ENCODE measurements at places on chromosomes 13 and 19. TPM values are rescaled to one million over a fixed set of nuclear protein-coding genes. Genes with fewer than 3 reads are reported as not detected.
A peak's percentile ranks its signal among the peaks of the same experiment; 100 is the strongest.

GRCh38 chr19:18972301-18972811 is 31.3 kb upstream of the HOMER3 start:
- DNase-seq: no peak

METTL21C gene
- not detected for total RNA-seq

GRCh38 chr13:111161601-111162600 is 46.8 kb downstream of the ARHGEF7 start:
- DNase-seq: no peak

GRCh38 chr13:54950546-54950945 is 1921.9 kb downstream of the OLFM4 start:
- DNase-seq: no peak

GRCh38 chr13:25902891-25903341 is 148.9 kb downstream of the SHISA2 start:
- DNase-seq: no peak

DNA sequence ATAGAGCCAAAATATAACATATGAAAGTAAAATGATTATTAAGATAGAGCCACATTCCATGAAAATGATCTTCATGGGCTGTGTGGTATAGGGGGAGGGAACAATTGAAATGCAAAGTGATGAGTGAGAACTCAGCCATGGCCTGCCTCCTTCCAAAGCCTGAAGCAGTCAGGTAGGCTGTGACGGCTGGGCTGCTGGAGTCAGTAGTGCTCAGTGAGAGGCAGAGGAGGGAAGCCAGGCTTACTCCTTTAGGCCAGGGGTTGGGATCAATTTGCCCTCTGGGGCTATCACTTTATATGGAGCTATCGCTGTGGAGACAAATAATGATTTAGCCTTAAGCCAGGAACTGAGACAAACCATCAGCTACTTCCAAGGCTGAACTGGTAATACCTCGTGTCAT is 654.9 kb downstream of the FGF9 start:
- no peak for DNase-seq

- DNase-seq: peak; percentile 100
Observed at GRCh38 chr19:18522124-18522861, 423 bp upstream of the ELL start.

SHISA7 gene
- not detected for total RNA-seq

DNA sequence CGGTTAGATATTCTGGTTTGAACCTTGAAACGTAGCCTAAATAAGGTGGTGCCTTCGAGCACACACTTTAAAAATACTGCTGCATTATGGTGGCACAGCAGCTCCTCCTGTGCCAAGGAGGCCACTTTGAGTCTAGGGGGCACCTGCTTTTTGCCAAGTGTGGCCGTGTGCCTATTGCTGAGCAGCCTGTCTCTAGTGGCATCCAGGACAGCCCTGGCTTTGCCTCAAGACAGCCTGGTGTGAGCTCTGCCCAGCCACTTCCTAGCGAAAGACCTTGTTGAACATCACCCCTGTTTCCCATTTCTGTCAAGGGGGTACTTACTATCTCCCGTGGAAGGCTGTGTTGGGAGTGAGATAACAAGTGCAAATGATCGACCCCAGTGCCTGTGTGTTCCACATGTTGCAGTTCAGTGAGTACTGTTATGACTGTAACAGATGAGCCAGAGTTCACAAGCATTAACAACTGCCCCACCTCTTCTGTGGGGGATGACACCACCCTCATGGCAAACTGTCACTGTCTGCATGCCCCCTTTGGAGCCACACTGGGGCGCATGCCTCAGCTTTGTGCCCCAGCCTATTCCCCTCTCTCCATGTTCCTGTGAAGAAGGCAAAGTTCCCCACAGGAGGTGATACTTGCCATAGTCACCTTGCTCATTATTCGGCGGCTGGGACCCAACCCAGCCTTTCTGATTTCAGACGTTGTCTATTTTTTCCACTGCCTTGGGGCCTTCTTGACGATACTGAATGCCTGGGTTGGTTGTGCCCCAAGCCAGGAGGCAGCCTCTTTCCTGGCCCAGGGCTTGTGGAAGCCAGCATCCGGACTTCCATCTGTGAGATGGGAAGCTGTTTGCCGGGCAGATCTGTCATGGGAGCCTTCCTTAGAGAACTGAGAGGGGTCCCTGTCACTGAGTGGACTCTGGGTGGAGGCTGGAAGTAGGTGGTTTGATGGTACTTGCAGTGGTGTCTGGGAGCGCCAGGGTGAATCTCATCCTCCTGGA is 5.4 kb downstream of the GATAD2A start:
- no peak for DNase-seq

- no peak for DNase-seq
Observed at GRCh38 chr13:35695448-35695770, 218.9 kb upstream of the MAB21L1 start.

DNA sequence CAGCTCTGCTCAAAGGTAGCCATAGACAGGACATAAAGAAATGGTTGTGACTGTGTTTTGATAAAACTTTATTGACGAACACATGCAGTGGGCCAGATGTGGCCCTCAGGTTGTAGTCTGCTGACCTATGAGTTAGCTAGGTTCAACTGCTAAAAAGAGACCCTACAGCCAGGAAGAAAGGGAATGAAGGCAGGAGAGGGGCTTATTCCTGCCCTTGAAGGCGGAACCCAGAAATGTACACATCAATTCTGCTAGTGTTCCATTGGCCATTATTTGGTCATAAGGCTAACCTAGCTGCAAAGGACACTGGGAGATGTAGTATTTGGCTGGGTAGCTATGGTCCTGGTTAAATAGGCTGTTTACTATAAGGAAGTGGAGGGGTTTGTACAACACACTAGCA is 18.0 kb downstream of the APBA3 start:
- DNase-seq: no peak

DNA sequence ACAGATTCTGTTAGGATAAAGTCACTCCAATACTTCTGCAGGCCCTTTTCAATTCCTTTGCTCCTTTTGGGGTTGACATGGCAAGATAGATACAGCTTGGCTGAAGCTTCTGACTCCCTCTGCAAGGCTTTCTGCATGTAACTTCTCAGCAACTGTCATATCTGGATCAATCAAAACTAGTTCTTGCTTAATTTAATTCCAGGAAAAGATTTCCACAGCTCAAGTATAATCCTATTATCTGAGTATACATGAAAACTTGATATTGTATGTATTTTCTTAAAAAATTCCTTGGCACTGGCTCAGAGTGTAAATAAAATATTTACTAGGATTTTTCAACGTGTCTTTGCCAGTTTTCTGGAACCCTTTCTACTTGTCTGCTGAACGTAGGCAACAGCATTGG is 109.6 kb downstream of the STARD13 start:
- no peak for DNase-seq

DNA sequence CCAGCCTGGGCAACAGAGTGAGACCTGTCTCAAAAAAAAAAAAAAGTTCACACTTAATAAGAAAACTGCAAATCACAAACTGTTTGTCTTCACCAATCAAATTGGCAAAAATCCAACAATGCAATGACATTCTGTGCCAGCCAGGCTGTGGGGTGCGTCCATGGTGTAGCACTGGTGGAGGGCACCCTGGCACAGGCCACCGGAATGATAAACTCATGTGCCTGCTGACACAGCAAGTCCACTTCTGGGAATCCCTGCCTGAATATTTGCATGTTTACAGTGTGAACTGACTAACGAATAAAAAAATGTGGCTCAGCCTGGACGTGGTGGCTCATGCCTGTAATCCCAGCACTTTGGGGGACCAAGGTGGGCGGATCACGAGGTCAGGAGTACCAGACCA is 1.6 kb upstream of the LRRC25 start:
- DNase-seq: peak; percentile 49

GRCh38 chr13:25192052-25192451 is 20.0 kb upstream of the AMER2 start:
- DNase-seq: no peak

DNA sequence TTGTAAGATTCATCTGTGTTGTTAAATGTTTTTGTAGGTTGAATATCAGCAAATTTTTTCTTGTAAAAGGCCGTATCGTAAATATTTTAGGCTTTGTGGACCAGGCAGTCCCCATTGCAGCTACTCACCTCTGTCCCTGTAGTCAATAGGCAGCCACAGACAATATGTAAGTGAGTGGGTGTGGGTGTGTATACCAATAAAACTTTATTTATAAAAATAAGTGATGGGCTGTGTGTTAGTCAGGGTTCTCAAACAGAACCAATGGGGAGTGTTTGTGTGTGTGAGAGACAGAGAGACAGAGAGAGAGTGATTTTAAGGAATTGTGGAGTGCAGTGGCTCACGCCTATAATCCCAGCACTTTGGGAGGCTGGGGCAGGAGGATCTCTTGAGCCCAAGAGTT is 37.6 kb upstream of the NFIC start:
- DNase-seq: no peak

- no peak for DNase-seq
Observed at GRCh38 chr19:1634242-1634937, 18.0 kb downstream of the TCF3 start.

- no peak for DNase-seq
Observed at GRCh38 chr13:28349371-28349770, 145.6 kb downstream of the FLT1 start.

ZBTB32 gene
- not detected for total RNA-seq

ZNF229 gene
- 5.6 TPM for total RNA-seq

DNA sequence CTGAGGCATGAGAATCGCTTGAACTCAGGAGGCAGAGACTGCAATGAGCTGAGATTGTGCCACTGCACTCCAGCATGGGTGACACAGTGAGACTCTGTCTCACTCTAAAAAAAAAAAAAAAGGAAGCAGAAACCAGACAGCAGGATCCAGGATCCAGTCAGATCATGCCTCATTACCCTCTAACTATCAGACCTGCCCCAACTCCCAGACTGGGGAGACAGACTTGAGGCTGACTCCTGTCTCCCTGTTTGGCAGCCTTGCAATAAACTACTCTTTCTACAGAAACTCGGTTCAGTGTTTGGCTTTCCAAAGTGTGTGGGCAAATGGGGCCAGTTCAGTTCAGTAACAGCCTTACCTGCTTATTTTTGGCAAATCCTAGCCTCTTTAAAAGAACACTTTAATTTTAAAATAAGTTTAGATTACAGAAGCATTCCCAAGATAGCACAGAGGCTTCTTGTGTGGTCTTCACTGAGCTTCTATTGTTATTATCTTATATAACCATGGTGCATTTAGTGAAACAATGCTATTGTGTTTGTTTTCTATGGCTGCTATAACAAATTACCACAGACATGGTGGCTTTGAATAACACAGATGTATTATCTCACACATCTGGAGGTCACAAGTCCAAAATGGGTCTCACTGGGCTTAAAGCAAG is 18.5 kb downstream of the RASL11A start:
- no peak for DNase-seq

DNA sequence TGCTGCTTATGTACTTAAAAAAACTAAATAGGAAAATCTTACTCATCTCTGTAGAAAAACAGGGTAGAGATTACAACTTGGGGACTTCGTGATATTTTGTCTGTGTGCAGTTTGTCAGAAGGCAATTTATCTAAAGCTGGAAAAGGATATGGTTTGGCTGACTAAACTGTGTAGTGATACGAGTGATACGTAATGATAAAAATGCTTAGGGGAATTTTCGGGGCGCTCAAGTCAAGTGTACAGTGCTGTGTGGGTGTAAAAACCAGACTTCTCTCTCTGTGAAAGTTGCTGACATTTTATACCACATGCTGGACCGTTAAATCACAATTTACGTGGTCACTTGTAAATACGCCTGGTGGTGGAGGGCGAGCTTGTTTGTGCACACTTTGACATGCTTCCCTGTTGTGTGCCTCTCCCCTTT is 221.7 kb downstream of the KCNRG start:
- DNase-seq: no peak

ATP1A3 gene
- total RNA-seq: 274 TPM

SETDB2 gene
- total RNA-seq: 12.8 TPM

TMEM59L gene
- 3.3 TPM for total RNA-seq

GPATCH1 gene
- 4.2 TPM for total RNA-seq

- DNase-seq: no peak
Observed at GRCh38 chr13:112752711-112753541, 63.1 kb downstream of the ATP11A start.

DNA sequence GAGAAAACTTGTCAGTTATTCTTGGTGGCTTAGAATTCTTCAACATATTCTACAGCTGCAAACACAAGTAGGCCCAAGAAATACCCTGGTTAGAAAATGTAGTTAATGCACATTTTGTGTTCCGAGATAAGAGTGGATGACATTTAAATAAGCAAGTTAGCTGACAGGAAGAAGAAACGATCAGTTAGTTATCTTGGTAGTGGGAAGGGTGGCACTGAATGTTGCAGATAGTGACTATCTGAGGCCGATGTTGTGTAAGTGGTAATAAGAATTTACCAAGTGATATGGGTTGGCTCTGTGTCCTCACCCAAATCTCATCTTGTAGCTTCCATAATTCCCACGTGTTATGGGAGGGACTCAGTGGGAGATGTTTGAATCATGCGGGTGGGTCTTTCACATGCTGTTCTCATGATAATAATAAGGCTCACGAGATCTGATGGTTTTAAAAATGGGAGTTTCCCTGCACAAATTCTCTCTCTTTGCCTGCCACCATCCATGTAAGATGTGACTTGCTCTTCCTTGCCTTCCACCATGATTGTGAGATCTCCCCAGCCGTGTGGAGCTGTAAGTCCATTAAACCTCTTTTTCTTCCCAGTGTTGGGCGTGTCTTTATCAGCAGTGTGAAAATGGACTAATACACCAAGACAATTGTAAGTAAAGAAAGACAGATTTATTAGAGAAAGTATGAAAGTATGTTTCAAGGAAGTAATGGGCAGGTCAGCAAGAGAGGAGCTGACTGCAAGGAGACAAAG is 10.9 kb upstream of the AKAP11 start:
- DNase-seq: no peak

NLRP7 gene
- total RNA-seq: not detected

GRCh38 chr19:18520848-18521691 is 800 bp downstream of the ELL start:
- peak; percentile 47 for DNase-seq
